Astrocyte of the hippocampus (primary cell): ENCODE measurements at places on chromosomes 6 and 20.

GRCh38 chr20:21708738-21709534 is 3.5 kb downstream of the PAX1 start:
- no peak for DNase-seq

- DNase-seq, result peak; percentile 59
Measured at GRCh38 chr6:90068264-90068663, 174.0 kb downstream of the GJA10 start.

DNA sequence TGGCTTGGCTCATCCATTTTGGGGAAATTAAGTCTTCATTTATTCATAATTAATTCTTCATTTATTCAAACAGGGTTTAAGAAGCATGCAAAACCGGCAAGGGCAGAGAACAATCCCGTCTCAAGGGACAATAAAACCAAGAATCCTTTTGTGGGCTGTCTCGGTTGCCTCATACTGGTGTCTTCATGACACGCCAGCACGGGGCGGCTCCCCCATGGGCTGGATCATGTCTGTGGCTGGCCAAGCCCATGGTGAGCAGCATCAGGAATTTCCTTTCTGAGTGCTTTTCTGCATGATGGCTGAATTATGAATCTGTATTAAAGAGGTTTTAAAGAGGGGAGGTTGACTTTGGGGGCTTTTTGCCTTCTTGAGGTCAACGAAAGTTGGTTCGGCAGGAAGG is 38.3 kb upstream of the DUSP22 start:
- DNase-seq, result no peak

- DNase-seq, result no peak
Measured at GRCh38 chr20:44485078-44485829, 9.6 kb downstream of the TTPAL start.

DNA sequence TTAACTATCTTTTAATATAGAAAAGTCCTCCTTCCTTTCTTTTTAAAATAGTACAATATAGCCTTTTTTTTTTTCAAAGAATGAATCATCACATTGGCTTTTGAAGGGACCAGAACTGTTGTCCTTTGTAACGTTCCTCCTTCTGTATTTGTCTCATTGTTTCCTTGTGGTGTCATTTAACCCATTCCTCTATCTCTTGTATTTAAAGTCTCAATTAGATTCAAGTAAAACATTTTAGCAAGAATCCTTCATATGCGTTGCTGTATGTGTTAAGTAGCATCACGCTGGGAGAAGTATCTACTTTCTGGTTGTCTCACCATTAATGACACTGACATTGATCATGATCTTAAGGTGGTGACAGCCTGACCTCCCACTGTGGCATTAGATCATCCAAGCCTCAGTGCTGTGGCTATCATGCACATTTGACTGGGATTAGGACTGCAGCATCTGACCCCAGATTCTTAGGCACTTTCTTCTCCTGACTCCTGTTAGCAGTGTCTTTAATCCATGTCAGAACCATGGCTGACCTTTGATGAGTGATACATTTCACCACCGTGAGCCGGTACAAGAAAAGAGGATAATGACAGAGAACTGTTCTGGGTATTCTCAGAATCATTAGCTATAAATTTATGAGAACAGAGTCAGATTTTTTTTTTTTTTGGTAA is 67.5 kb upstream of the TFB1M start:
- no peak for DNase-seq

DNA sequence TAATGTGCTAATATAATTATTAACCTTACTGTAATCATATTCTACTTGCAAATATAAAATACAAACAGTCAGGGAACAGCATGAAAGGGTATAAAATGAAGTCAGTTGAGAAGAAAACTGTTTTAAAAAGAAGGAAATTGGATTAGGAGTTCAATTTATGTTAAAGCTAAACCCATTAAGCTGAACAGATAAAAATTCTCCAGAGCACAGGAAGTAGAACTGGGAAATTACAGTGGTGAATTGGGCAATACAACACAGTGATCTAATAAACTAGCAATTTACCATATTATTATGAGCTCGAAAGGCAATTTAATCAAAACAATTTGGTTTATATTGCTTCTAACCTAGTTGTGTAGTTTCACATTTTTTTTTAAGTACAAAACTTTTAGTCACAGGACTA is 407.4 kb upstream of the RGS17 start:
- DNase-seq, result no peak

DNA sequence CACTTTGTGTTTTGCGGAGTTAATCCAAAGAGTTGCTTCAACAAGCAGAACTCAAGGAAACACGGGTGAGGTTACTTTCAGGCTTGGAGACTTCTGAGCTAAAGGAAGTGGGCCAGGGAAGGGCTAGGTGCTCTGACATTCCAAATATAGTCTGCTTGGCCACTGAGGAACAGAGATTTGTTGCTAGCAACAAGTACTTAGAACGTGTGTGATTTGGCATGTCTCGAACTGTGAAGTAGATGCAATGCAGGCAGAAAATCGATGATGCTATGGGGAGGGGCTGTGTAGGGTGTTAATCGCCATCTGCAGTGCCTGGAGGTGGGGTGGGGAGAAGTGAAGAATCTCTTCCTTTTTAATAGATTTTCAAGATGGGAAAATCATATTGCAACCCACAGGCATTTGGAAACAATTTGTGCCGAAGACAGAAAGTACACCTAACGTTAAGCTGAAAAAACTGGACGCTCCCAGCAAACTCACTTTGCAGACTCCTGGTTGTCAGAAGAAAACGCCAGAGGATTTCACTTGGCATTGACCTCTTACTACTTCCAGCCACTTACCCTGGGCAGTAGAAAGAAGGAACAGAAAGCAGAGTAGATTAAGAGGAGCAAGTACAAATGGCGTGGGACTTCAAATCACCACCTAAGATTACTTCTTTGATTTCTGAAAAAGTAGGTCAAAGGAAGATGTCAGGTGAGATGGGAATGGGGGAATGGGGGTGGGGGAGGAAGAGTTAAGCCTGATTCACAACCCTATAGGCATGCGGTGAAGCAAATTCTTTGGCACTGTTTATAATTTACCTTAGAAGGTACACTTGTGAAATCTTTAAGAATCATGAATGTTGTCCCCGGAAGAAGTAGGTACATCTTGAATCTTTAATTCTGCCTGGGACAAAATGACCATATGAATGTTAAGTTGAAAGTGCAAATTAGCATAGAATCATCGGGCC is 314.1 kb downstream of the CD83 start:
- no peak for DNase-seq

- DNase-seq, result no peak
Measured at GRCh38 chr6:169801396-169802160, 50.2 kb downstream of the ERMARD start.
